Stimulated activated CD4-positive, alpha-beta T cell treated with anti-CD3 and anti-CD28 coated beads, TNF-alpha, amount 100 ng/mL, for 1 hour (primary cell): ENCODE measurements at places on chromosomes 2 and 18.

DNA sequence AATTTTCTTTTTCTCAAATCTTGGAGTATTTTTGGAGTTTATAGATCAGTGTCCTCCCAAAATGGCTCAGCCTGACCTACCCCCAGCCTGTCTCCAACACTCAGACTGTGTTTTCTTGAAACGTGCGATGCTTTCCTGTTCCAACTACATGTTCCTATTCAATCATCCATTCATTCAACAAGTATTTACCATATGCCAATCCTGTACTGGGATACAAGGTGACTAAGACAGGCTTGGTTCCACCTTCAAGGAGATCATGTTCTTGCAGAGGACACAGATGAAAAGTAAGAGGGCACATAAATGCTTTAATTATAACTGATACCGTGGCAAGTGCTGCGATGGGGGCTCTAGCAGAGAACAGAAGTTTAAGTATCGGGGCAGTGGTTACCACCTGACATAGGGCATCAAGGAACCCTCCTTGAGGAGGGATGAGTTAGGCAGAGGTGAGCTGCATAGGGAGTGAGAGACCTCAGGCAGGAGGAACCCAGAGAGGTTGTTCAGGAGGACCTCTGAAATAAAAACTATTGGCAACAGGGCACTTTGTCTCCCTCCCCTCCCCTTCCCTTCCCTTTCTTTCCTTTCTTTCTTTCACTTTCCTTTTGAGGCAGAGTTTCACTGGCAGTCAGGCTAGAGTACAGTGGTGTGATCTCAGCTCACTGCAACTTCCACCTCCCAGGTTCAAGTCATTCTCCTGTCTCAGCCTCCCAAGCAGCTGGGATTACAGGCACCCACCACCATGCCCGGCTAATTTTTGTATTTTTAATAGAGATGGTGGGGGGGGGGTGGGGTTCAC, 469.0 kb downstream of the EPHA4 start:
- no peak for DNase-seq

GRCh38 chr2:170255971-170256370, 78.0 kb downstream of the MYO3B start:
- no peak for DNase-seq

- DNase-seq: no peak
Observed at GRCh38 chr18:6941996-6942395, 175.6 kb downstream of the LAMA1 start.

GRCh38 chr2:165293440-165294420, 54.5 kb downstream of the SCN2A start:
- DNase-seq: no peak

- no peak for DNase-seq
Observed at GRCh38 chr2:234025891-234026401, 24.6 kb upstream of the SPP2 start.
